Effector CD8-positive, alpha-beta T cell (primary cell): ENCODE measurements at places on chromosomes 1 and 21.
A peak's percentile ranks its signal among the peaks of the same experiment; 100 is the strongest.

DNA sequence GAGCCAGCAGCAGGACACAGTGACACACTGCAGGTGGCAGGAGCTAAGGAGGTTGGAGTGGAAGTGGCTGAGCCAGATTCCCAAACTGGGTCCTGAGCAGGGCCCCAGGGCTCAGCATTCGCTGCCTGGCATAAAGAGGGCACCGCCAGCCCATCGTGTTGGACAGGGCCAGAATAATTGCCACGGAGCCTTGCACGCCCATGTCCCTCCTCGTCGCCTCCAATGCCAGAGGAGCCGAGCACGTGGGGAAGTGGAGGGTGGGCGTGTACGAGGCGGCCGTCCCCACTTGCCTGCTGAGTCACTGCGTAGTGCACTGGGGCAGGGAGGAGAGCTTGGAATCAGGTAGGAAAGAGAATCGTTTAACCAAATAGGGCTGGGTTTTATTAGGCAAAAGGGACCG, 26.1 kb upstream of the LRRC47 start:
- no peak for DNase-seq

DNA sequence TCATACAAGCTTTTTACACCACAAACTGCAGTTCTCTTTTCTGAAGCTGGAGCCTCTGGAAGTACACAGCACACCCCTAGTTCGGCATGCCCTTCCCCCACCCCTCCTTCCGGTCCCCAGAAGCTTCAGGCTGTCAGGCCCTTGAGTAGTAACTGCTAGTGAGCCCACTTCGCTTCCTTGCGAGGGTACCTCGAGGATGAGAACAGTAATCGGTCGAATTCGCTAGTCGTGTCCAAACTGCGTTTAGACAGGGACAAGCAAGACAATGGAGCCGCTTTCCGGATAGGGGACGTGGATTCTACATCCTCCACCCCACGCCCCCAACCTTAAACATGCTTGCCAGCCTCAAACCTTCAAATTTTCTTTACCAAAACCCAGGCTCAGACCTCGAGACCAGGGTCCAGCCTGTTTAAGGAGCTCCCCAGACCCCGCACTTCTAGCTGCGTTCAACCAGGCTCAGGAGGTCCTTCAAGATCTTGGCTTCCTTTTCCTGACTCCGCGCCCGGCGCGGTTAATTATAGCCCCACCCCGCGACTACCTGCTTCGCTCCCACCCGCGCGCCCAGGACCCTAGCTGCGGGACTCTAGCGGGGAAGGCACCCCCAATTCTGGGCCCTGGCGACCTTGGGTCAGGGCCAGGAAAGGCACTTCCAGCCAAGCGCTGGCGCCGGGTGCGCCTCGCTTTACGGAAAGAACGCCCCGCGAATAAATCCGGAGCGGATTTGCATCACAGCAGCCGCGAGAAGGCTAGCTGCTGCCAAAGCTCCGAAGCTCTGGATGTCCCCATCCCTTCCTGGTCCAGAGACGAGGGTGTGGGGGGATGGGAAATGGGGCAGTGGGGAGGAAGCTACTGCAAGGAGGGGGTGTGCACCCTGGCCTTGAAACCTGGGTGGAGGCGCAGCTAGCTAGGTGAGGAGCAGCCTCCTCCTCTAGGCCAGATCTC, 8.1 kb upstream of the TSPAN1 start:
- peak; percentile 23 for DNase-seq

DNA sequence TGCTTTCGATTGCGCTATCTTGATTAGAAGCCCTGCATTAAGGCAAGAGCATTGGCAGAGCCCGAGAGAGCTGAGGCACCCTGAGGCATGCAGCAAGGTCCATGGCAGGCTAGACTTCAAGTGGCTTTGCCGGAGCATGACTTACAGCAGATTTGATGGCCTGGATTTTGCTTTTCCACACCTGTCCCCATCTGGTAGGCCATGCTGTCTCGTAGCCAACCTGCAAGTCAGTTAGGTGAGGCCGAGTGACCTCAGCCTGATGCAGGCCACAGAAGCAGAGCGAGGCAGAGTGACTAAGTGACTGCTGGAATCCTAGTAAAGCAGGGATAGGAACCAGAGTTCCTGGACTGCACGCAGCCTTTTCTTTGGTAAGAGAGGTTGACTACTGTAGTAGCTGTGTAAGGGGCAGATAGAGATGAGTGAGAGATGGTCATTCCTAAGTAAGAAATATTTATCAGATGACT, 148.9 kb downstream of the PBX1 start:
- no peak for DNase-seq

- DNase-seq, result no peak
Measured at GRCh38 chr1:30184393-30185141, 538.8 kb downstream of the MATN1 start.

DNA sequence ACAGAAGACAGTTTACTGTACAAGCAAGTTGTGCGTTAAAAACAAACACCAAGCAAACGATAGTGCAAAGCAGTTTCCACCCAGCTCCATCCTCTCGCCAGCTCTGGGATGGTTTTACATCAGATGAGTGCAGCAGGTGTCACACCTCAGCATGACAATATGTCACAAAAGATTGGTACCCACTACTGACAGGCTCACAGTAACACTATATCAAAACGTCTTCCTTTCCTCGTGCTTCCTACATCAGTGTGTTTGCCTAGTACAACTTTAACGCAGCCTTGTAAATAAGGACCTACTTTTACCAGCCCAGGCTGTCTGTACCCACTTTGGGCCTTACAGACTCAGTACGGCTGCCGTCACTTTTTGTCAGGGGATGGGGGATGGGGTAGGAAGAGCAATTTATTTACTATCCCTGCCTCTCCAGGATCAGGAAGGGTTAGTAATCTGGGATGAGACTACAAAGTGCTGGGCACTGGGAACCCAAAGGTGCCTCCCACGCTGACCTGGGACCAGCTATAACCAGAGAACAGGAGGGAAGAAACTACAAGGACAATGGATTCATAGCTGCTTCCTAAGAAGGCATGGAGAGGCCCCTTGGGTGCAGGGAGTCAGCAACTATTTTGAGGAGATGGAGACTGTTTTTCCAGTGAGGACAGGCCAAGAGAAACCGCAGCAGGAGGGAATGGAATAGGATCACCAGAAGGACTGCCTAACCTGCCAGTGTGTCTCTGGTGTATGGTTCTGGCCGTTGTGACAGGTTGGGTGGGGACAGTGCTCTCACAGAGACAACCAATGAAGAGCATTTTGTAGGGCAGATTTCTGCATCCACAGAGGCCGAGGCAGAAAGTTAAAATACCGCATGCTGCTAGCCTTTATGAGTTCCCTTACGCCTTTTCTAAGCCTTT, 30.2 kb downstream of the RUNX3 start:
- DNase-seq, result no peak

- peak; percentile 83 for DNase-seq
Measured at GRCh38 chr1:12173631-12174121, 6.9 kb downstream of the TNFRSF1B start.

DNA sequence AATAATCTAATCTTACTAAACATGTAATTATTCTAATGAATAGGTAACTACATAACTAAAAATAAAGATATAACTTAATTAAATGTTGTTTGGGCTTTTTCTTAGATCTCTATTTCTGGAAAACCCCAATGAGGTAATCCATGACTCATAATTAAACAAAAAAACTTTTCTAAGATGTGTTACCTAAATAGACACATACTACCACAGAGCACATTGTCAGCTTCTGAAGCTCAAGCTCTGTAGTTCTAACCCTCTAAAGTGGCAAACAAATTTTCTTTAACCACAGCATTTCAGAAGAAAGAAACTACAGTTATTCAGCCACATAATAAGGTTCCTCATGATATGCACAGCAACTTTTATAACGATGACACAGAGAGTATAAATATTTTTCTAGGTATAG, 4.2 kb downstream of the OR6K3 start:
- no peak for DNase-seq

DNA sequence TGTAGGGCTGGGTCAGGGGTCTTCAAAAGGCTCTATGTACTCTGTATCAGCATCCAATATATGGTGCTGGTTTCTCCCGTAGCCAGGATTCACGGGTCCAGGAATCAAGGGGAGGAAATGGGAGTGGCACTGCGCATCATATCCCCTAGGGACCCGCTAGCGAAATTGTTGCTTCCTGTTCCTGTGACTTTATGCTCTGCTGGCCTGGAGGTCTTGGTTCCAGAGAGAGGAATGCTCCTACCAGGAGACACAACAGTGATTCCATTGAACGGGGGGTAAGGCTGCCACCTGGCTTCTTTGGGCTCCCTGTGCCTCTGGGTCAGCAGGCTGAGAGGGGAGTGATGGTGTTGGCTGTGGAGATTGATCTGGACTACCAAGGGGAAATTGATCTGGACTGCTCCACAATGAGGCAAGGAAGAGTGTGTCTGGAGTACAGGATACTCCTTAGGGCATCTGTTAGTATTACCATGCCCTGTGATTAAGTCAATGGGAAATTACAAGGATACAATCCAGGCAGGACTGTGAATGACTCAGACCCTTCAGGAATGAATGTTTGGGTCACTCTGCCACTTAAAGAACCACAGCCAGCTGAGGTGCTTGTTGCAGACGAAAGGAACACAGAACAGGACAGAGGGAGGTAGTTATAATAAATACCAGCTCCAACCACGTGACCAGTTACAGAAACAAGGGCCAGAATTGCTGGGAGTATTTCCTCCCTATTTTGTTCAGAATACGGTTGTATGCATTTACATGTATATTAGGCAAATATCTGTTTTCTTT, 10.2 kb downstream of the SPSB1 start:
- DNase-seq, result no peak

DNA sequence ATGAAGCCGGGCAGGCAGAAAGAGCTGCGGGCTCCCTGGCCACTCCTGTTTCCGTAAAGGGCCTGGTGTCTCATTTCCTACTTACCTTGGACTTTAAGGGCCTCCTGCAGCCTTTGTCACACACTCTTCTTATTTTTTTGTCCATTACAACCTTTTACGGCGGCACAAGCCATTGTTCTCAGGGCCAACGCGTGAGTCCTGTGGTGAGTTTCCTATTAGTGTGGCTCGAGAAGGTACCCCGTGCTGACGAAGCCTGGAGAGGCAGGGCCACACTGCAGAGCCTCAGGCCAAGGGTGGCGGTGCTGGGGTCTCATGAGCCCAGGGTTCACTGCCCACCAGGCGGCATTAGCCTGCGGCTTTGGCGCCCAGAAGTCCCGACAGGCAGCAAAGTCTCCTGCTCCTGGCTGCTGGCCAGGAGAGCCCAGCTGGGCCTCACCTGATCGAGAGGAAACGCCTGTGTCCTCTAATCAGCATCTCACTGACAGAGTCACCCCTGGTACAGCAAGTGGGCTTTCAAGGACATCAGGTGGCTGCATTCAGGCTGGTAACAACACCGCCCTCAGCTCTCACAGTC, 62.0 kb downstream of the SIK1 start:
- DNase-seq, result no peak

- DNase-seq, result no peak
Measured at GRCh38 chr21:45472445-45473365, 67.7 kb downstream of the COL18A1 start.

GRCh38 chr1:96558635-96559034, 162.9 kb upstream of the PTBP2 start:
- DNase-seq, result no peak

DNA sequence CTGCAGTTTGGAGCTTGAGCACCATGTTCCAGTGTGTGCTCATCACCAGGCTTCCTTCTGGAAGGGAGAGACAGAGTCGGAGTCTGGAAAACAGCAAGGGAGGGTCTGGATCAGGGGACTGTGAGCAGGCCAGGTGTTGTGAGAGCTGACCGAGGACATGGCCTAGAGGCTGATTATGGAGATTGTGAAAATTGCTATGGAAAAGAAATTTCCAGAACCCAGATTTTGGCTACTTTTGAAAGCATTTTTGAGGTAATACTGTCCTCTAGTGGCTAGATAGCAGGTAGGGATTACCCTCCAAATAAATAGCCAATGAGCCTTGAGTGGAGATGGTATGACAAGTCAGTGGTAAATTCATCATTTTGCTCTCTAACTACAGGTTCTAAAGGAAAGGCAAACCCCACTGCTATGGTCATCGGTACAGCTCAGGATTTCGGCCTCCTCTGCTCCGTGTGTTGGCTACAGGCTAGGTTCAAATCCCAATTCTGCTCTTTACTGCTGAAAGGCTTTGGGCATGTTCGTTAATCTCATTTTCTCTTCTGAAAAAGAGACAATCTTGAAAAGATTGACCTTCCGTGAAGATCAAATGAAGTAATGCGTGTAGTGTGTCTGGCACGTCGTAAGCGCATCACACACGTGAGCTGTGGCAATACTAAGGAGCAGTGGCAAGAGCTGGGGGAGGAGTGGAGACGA, 1.0 kb upstream of the HAO2 start:
- no peak for DNase-seq

- DNase-seq, result no peak
Measured at GRCh38 chr1:88320291-88320690, 363.8 kb upstream of the PKN2 start.

- DNase-seq, result no peak
Measured at GRCh38 chr1:236869911-236870310, 74.8 kb downstream of the MTR start.

- DNase-seq, result no peak
Measured at GRCh38 chr1:87718241-87718950, 389.7 kb downstream of the LMO4 start.

DNA sequence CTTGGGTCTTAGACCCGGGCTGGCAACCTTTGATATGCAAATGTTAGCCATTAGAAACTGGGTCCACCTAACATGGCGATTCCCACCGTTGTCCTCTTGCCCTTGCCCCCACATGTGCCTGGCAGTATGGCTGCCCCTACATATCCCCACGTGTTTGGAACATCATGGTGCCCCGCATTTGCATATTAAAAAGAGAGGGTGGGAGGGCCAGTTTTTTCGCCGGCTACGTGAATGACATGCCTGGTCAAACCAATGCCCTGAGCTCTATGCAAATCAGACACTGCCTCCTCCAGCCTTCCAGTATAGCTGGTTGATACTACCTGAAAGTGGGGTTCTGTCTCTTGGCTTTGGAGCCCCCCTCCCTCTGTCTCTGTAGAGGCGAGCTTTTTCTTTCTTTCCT, 133.0 kb downstream of the CDC42BPA start:
- no peak for DNase-seq

DNA sequence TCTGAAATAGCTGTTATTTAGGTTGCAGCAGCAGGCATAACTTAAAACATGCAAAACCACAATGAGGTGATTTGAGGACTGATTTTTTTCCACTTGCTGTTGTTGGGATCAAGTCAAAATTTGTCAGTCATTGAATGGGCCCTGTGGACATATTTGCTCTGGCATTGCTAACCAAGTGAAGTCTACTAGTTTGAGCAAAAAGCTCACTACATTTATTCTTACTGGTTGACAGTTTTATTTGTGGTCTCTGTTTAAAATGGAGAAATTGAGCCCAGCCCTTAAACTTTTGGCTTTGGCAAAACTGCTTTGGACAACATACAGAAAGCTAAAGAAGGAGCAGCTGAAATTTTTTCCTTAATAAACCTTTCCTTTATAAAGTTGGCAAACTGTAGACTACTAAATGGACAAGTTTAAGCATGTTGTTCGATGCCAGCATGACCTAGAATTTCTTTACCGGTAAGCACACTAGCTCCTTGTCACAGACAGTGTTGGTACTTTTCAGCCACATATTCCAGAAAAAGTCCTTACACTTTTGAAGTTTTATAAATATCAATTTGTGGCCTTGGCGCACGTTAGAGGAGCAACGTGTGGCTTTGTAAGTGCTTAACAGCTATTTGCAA, 234.6 kb downstream of the USP25 start:
- DNase-seq, result no peak

GRCh38 chr1:57033222-57034001, 67.6 kb upstream of the C8B start:
- no peak for DNase-seq

GRCh38 chr1:221992427-221992826, 250.5 kb upstream of the DUSP10 start:
- DNase-seq, result no peak
